ENCODE measurements at places on chromosomes 2 and 18.

DNA sequence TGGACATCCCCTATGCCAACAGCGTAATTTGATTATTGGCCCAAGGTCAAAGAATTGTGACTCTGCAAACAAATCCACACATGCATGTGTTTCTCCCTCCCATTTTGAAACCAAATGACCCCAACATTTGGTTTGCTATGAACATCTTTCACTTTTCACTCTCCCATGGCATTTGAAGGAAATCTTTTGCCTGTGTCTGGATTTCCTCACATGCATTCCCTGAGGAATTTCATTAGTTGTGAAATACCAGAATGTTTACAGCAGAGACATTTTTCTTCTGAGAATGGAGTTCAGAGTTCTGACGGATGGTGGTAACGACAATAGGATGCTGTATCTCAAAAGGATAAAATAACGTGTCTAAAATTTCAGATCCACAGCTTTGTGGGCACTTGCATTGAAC is 60.3 kb upstream of the LMAN1 start:
- peak; percentile 27 for DNase-seq

DNA sequence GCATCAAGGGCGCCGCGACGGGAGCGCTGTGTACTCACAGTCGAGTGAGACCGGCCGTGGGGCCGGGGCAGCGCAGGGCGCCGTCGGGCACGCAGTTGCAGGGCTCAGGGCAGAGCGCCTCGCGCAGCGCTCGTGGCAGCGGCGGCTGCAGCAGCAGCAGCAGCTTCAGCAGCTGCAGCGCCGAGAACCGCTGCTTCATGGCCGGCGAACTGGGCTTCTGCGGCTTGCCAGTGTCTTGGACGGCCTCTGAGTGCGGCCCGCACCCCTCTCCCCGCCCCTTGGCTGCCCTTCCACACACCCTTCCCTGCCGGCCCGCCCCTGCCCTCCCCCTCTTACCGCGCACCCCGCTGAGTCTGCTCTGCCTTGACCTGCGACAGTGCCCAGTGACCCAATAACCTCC is at the start of gene LHCGR:
LHCGR (minus strand) TSS at position 252 of the 400 bp plus-strand sequence; CDS start at position 199, 53 bp downstream.
- DNase-seq: peak; percentile 18

- DNase-seq: no peak
Observed at GRCh38 chr2:55162284-55163006, 69.6 kb downstream of the CLHC1 start.

DNA sequence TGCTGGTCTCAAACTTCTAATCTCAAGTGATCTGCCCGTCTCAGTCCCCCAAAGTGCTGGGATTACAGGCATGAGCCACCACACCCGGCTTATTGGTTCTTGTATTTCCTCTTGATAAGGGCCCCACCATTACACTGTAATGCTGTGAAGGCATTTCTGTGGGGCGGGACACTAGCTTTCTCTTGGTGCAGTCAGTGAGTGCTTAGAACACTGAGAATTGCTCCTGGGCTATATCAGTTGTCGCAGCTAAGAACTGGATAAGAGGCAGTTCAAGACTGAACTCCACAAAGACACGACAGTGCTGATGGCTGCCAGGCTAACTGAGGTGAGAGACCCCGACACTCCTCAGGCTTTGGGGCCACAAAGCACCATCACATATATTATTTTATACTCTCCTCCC is 2.1 kb downstream of the KHK start:
- no peak for DNase-seq

DNA sequence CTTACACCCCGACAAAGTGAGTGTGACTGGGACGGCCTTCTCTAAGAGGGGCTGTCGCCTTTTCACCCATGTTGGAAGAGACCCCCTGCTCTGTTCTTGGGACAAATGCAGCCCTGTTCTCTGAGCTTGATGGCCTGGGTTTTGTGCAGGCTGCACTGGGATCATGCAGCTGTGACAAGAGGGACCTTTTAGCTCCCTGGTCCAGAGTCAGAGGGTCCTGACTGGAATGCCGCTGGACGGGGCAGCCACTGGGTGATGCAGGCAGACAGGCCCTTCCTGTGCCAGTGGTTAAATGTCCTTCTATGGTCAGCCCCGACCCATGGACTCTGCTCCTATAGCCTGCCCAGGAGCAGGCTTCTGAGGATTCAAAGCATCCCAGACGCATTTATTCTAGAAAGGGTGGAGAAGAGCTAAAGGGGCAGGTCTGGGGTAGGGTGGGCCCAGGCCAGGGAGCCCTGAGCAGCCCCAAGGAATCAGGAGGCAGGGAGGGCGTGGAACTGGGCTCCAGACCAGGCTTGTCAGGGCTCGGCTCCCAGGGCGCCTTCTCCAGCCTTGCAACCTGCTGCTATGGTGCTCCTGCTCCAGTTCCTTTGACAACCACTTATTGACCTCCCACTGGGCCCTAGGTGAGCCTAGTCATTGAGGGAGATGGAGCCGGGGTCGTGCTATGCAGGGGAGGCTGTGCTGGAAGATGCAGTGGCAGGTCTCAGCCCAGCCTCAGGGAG is 277.9 kb upstream of the HS6ST1 start:
- no peak for DNase-seq

DNA sequence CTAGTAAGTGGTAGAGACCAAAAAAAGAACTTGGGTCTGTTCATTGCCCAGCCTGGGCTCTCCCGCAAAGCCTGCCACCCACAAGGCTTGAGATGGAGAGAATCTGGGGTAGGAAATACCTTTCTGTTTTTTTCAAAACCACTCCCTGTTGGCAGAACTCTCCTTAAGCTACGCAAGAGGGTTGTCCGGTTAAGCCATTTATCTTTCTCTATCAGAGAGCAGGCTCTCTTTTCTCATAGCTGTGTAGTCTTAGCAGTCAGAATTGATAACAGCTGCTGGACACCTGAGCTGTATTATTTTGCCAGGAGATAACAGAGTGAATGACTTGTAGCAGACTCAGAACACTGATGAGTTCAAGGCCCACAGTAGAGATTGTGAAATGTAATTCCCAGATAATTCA is 1088.1 kb downstream of the TSN start:
- DNase-seq: no peak

DNA sequence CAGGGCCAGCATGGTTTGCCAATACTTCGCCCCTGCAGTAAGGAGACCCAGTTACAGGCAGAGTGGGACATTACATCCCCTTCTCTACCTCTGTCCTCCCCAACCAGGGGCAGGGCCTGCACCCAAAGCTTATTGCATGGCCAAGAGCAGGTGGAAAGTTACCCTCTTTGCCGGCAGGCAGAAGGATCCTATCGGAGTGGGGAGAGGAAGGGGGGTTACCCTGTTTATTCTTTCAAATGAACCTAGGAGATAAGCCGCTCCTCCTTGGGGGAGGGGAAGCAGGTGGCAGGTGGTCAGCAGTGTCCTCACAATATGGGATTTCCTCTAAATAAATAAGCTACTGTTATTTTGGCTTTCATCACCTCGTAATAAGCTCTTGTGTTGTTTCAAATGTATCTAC is 53.9 kb downstream of the SPATS2L start:
- no peak for DNase-seq

- DNase-seq: no peak
Observed at GRCh38 chr2:66587216-66587615, 152.3 kb downstream of the MEIS1 start.

DNA sequence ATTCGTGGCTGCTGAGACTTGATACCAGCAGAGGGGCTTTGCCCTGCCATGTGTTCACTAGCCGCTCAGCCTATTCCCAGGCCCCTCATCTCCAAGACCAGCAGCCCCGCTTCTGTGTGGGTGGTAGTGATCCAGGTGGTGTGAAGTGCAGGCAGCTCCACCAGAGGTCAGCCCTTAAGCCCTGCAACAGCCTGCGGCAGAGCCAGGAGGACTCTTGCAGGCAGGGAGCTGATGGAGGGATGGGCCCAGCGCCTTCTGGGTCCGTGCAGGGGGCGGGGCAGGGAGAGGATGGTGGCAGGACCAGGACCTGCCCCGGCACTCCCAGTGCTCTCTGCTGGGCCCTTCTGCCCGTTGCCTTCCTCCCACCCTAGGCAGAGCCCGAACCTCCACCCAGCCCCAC is 162.0 kb downstream of the SH3BP4 start:
- no peak for DNase-seq

GRCh38 chr2:189584686-189585085 is 4.1 kb upstream of the SLC40A1 start:
- DNase-seq: no peak

GRCh38 chr2:31666878-31667277 is 86.1 kb upstream of the SRD5A2 start:
- no peak for DNase-seq

- DNase-seq: no peak
Observed at GRCh38 chr18:42654556-42654955, 460.9 kb downstream of the RIT2 start.

- DNase-seq: no peak
Observed at GRCh38 chr2:233079953-233080835, 20.1 kb downstream of the INPP5D start.

DNA sequence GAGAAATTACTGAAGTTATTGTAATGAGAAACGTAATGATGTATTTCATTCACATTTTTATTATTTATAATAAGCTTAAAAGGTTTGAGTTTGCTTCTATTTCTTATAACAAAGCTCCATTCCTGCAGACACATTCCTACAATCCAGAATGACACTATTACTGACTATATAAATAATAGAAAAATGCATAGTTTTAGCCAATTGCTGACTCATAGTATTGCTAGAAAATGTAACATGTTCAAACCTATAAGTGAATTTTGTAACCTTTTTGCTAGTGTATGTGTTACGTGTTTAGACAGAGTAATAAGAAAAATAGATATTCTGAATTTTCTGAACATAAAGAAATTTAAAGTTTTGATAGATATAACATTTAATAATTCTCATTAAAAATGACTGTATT is 9.3 kb upstream of the VWC2L start:
- DNase-seq: no peak

GRCh38 chr2:72803151-72803550 is 22.7 kb downstream of the EXOC6B start:
- DNase-seq: no peak

DNA sequence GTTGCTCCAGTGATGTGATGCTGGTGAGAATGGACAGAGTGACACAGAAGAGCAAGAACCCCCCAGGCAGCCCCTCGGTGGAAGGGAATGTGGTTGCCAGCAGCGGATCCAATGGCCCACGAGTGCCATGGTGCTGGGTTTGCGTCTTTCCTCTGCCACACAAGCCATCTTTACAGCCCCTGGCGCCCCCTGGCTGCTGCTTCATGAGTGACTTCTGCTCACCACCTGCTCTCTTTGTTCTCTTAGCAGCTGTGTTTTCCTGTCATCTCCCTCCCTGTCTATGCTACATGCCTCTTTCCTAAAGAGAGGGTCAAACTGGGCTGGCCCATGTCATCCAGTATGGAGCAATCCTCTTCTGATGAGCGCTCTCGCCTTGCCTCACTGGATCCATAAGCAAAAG is 300.0 kb upstream of the SMIM21 start:
- peak; percentile 27 for DNase-seq

DNA sequence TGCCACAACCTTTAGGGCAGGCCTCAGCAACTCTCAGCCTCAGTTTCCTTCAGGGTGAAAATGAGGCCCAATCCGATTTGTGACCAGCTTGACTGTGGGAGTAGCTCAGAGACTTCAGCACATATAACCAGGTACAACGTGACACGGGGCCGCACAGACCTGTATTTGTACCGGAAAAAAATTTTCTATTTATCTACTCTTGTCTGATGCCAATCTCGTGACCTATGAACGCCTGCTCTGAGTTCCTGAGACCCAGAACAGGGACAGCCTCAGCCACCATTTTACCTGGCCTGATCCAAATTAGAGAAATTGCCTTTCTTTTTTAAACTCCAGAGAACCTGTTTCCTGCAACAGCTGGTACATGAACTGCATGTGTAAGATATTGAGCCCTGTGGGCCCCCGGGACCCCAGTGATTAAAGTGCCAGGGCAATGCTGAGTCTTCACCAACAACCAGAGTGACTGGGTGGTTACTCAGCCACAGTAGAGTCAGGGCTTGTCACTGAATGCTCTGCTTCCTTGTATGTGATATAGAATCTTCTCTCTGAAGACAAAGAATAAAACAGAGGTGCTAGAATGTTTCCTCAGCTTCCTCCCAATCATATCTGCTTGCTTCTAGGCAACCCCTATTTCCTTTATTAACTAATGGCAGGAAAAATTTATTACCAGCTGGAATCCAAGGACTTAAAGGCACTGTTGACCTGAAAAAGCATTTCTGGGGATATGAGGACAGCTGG is 47.8 kb upstream of the FZD7 start:
- DNase-seq: no peak

GRCh38 chr18:42510540-42510939 is 555.5 kb downstream of the PIK3C3 start:
- no peak for DNase-seq

- no peak for DNase-seq
Observed at GRCh38 chr2:54465143-54465542, 9.0 kb downstream of the SPTBN1 start.

GRCh38 chr18:75200605-75201280 is 8.2 kb downstream of the PTGR3 start:
- peak; percentile 89 for DNase-seq

GRCh38 chr18:9740071-9740470 is 32.0 kb downstream of the RAB31 start:
- DNase-seq: no peak

DNA sequence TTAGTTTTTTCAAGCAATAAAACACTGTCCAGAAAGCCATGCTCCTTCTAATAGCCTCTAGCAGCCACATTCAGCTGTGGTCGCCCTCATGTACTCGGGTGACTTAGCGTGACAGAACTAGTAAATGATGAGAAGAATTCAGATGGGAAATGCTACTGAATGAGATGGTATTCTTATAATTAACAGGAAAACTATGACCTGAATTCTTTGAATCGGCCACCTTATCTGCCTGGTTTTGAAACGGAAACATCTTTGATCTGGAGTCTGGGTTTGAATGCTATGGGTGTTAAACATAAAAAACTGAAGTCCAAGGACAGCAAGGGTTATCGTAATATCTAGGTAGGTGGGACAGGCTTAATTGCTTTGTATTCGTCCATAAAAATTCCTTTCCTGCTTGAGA is 138.8 kb upstream of the DNMT3A start:
- DNase-seq: no peak

- peak; percentile 47 for DNase-seq
Observed at GRCh38 chr2:28086611-28087010, 196.1 kb downstream of the BABAM2 start.

- DNase-seq: no peak
Observed at GRCh38 chr2:29110916-29111535, 4.2 kb upstream of the CLIP4 start.

- DNase-seq: no peak
Observed at GRCh38 chr2:204470178-204470620, 75.1 kb upstream of the PARD3B start.

DNA sequence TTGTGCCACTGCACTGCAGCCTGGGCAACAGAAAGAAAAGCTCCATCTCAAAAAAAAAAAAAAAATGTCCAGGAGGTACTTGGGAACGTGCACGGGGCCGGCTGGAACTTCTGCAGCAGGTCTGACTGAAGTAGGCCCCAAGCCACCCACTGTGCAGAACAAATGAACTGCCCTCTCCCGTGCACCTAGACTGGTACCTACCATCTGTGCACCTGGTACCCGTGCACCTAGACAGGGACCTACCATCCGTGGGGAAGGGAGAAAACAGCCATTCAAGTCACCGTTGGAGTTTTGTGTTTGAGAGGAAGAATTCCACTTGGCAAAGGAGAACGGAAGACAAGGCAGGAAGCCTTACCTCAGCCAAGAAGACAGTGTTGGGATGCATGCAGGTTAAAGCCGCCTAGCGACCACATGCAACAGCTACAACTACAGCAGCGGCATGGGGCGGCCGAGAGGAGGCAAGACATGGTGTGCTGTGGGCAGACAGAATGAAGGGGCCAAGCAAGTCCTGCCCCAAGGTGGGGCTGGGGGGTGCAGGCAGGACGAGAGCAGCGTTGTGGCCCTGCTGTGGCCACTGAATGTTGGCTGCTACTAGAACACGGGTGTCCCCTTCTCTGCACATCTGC is 16.1 kb downstream of the ST3GAL5 start:
- DNase-seq: no peak

GRCh38 chr18:62877411-62878221 is 162.3 kb downstream of the PHLPP1 start:
- DNase-seq: peak; percentile 82

Measured in muscle of leg (tissue), 16 donors.